ENCODE measurements at places on chromosomes 2 and 18. TPM values are rescaled to one million over a fixed set of nuclear protein-coding genes. Genes with fewer than 3 reads are reported as not detected.
A peak's percentile ranks its signal among the peaks of the same experiment; 100 is the strongest.

Gene CYP27A1
- total RNA-seq, result 19.8 TPM

Gene BMP10
- not detected for total RNA-seq

Gene POLR1A
- total RNA-seq, result 19.8 TPM

Gene NEU4
- total RNA-seq, result 9.4 TPM

Gene TMEM200C
- 1.4 TPM for total RNA-seq

Gene DCDC2C
- not detected for total RNA-seq

Gene CIB4
- not detected for total RNA-seq

Gene NAT8
- total RNA-seq, result not detected

Gene FOXD4L1
- not detected for total RNA-seq

Gene TUBB8B
- total RNA-seq, result not detected

GRCh38 chr2:146124741-146125140, 1604.8 kb upstream of the ZEB2 start:
- no peak for DNase-seq

- DNase-seq, result no peak
Measured at GRCh38 chr2:205654878-205655605, 27.3 kb upstream of the NRP2 start.

- no peak for DNase-seq
Measured at GRCh38 chr2:230821261-230821990, 43.3 kb upstream of the ITM2C start.

DNA sequence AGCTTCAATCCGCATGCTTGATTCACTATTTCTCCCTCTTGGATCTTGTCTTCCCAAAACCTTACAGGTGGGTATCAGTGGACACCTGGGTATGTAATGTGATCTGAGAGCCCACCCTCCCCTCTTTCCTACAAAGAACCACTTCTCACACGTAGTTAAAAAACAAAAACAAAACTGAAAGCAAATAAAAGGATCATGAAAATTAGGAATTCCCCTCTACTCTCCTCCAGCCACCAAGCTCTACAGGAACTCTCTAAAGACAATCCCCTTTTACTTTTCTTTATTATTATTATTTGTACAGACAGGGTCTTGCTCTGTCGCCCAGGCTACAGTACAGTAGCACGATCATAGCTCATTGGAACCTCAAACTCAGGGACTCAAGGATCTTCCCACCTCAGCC, 40.8 kb upstream of the MYO1B start:
- DNase-seq, result no peak

GRCh38 chr2:771538-771937, 94.3 kb upstream of the TMEM18 start:
- no peak for DNase-seq

DNA sequence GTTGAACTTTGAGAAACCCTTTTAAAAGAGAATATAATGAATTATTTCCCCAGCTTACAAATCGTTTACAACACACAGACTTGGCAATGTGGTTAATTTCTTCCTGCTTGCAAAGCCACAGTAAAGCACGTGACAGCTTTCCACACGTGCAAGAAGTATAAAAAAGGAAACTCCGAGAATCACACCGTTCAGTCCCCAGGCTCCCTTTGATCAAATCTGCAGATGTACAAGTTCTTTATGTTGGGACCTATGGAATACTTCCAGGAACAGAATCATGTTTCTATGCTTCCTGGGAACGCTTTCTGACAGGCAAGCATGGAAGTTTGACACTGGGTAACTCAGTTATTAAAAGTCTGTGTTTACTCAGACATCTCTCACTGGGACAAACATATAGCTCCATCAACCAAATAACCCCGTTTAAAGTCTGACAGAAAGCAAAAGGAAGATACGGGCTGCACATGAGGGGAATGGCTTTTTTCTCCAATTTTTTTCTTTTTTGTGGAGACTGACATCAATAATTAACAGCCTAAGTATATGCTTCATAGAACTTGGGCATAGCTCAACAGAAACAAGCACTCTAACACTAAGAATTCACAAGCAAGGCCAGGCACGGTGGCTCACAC, 134.8 kb downstream of the EIPR1 start:
- DNase-seq, result peak; percentile 68

- peak; percentile 77 for DNase-seq
Measured at GRCh38 chr2:114442510-114442909, at the start of gene DPP10. Gene DPP10 (plus strand): TSS chr2:114442641.

GRCh38 chr18:5461041-5461440, 82.8 kb downstream of the EPB41L3 start:
- DNase-seq, result no peak

GRCh38 chr2:241038374-241039180, 40.2 kb downstream of the SNED1 start:
- no peak for DNase-seq

DNA sequence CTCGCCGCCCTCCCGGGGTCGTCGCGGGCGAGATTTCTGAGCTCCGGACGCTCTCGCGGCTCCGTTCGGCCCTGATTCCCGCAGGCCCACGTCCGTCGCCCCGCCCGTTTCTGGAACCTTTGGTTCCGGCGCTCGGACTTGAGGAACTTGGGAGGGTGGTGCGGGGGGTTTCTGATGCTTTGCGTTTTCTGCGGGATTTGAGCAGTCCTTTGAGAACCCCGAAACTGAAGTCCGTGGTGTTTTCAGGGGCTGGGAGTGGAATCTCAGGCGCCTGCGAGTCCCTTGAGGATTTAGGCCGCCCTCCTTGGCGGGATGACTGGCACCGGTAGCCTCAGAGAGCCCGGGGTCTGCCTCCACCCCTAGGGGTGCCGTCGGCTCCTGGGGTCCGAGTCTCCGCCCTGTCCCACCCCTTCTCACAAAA, 336 bp downstream of the THNSL2 start:
- no peak for DNase-seq

DNA sequence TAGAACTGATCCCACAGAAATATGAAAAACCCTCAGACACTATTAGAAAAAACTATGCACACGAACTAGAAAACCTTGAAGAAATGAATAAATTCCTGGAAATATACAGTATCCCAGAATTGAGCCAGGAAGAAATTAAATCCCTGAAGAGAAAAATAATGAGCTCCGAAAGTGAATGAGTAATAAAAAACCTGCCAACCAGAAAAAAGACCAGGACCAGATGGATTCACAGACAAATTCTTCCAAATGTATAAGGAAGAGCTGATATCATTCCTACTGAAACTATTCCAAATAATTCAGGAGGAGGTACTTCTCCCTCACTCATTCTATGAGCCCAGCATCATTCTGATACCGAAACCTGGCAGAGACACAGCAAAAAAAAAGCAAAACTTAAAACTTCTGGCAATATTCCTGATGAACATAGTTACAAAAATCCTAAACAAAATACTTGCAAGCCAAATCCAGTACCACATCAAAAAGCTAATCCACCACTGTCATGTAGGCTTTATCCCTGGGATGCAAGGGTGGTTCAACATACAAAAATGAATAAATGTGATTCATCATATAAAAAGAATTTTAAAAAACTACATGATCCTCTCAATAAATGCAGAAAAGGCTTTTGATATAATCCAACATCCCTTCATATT, 1397.6 kb upstream of the DDX18 start:
- peak; percentile 5 for DNase-seq

DNA sequence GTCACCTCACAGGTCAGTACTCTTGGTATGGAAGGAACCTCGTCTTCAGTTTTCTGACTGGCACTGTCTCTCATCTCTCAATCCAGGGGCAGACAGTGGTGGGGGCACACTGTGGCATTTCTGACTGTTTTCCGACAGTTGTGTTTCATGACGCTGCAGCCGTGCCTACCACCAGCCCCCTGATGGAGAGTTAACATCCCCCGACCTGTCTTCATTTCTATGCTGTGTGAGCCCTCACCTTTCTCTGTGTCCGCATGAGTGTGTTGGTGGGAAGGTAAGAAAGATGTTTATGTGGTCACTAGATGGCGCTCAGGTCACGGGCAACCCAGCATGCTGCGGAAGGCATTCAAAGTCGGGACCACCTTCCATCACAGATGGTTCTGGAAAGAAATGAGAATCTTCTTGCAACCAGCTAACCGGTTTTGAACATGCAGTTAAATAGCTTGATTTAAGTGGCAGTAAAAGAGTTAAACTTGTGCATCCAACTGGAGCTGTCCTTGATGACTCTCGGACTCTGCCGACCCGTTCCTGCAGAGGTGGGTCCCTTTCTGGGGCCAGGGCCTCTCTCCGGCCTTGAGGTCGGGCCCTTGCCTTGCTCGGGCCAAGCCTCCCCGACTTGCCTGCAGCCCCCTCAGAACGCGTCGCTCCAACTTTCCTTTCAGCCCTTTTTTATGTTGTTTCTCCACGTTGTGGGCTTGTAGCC, 92.4 kb downstream of the DYSF start:
- peak; percentile 87 for DNase-seq

- no peak for DNase-seq
Measured at GRCh38 chr18:48124857-48125626, 194.6 kb upstream of the SMAD2 start.

DNA sequence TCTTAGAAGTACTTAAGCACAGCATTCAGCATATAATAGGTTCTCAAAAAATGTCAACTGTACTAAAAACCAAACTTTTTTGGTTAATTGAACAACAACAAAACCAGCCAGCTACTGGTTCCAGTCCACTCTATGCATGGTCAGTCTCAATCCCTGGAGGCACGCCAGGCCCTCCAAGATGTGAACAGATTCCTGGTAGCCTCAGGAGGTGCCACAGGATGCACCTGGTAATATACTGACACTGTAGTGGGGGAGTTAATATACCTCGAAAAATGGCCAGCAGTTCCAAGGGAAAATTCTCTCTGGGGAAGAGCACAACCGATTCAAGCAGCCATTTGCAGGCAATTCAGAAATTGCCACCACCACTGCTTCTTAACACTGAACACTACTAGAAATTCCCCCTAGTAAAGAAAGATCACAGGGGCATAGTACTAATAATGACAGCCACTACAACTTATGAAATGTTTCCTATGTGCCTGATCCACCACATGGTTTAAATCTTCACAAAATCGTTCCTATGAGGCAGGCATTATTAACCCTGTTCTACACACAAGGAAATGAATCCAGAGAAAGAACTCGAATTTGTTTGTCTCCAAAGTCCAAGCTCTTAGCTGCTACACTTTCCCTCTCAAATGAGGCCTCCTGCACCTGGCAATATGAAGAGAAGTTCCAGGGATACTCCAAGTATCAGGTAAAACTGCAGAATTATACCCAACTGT, 3.4 kb downstream of the MGAT4A start:
- no peak for DNase-seq

DNA sequence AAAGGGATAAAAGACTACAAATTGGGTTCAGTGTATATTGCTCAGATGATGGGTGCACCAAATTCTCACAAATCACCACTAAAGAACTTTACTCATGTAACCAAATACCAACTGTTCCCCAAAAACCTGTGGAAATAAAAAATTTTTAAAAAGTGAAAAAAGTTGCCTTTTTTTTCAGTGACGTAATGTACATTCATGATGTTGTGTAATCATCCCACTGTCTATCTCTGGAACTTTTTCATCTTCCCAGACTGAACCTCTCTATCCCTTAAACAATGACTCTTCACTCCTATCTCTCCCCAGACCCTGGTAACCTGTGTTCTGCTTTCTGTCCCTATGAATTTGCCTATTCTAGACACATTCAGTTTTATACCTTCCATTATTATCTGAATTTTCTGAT, 19.0 kb upstream of the GALR1 start:
- DNase-seq, result no peak

- DNase-seq, result peak; percentile 1
Measured at GRCh38 chr2:209146682-209147320, 277.0 kb upstream of the MAP2 start.

DNA sequence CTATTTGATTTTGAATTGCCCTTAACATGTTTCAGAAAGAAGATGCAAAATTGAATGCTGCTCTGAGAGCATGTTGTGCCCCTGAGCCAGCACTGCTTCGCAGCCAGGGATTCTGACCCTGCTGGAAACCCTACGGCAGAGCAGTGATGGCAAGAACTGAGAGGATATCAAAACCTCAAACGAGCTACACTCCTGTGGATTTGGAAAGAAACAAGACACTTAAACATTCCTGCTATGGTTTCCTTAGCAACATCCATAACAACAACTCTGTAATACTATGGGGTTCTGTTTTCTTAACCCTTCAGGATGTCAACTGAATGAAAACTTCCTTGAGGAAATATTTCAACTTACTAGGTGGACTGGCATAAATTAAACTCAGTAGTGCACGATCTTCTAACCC, 649.1 kb downstream of the NYAP2 start:
- peak; percentile 70 for DNase-seq

DNA sequence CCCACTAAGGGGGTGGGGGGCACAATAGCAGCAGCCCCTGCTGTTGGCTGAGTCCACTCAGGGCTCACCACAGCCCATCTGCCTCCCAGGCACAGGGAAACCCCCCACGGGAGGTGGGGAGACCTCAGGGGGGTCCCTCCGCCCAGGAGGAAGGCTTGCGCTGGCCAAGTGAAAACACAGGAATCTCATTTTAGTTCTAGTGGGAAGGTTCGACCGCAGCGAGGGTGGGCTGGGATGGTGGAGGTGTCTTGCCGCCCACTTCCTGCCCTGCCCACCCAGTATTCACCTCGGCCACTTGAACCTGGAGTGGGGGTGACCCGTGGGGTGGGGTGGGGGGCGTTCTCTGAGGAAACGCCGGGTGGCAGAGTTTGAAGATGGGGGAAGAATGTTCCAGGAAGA, 6.9 kb upstream of the BOK start:
- DNase-seq, result no peak

- peak; percentile 63 for DNase-seq
Measured at GRCh38 chr2:164257742-164258141, 363.5 kb downstream of the GRB14 start.

DNA sequence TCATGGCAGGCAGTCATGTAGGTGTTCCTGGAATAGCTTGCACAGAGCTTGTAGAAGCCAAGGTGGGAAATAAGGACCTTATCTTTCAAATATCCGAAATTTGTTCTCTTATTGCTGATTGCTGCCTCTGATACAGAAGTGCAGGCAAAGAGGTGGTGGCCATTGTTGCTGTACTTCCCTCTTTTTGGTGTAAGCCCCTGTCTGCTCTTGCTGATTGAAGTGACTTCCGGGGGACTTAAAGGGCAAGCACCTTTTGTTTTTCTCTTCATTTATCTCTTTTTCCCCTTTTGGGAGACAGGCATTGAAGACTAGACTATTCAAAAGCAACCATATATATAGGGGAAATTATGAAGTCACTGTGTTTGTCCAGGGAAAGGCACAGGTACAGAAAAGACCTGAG, 131.6 kb upstream of the OTX1 start:
- no peak for DNase-seq

Data from tongue (tissue), 3 donors.